Activated T-helper 17 cell treated with anti-CD3 and anti-CD28 coated beads, Interleukin-2, amount 50 U/mL, for 72 hours (primary cell): ENCODE measurements at places on chromosomes 1 and 21.

DNA sequence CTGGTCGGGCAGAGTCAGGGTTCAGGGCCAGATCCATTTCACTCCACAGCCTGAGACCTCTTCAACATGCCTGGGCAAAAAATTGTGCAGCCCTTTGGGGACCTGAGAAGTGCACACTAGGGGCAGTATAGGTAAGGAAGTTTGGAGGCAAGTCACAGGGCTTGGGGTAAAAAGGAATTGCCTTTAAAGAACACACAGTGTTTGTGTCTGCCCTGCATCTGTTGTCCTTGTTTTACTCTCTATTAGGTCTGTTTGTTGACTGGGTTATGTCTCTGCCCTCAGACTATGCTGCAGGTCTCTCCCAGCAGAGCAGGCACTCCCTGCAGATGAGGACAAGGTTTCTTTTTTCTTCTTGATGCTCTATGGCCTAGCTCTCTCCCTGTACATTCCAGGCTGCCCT is 22.0 kb downstream of the LDLRAD2 start:
- no peak overlapping the region for H3K27ac ChIP-seq
- no peak for ATAC-seq
- H3K4me1 ChIP-seq = no peaks in the 10 kb centered on the region
- no peaks in the 10 kb centered on the region for H3K27me3 ChIP-seq
- H3K36me3 ChIP-seq = peaks cover 4% of the 10 kb centered on the region

DNA sequence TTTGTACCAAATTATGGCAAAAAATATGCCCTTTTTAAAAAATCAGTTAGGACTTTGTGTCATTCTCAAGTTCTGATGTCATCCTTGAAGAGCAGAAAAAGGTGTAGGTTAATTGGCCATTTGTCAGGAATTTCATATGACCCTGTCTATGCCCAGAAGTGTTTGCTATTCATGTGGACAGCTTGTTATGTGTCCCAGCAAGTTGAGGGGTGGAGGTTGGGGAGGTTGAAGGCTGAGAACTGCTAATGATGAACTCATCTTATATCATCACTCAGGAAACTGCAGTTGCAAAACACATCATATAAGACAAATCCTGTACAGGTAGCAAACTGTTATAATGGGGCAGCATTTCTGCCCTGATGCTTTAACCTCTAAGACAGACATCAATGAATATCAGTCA is 106.5 kb downstream of the PHTF1 start:
- no peaks in the 10 kb centered on the region for H3K4me1 ChIP-seq
- no peak overlapping the region for H3K27ac ChIP-seq
- no peak overlapping the region for H3K4me3 ChIP-seq
- ATAC-seq = no peak
- no peaks in the 10 kb centered on the region for H3K36me3 ChIP-seq
- no peaks in the 10 kb centered on the region for H3K27me3 ChIP-seq

DNA sequence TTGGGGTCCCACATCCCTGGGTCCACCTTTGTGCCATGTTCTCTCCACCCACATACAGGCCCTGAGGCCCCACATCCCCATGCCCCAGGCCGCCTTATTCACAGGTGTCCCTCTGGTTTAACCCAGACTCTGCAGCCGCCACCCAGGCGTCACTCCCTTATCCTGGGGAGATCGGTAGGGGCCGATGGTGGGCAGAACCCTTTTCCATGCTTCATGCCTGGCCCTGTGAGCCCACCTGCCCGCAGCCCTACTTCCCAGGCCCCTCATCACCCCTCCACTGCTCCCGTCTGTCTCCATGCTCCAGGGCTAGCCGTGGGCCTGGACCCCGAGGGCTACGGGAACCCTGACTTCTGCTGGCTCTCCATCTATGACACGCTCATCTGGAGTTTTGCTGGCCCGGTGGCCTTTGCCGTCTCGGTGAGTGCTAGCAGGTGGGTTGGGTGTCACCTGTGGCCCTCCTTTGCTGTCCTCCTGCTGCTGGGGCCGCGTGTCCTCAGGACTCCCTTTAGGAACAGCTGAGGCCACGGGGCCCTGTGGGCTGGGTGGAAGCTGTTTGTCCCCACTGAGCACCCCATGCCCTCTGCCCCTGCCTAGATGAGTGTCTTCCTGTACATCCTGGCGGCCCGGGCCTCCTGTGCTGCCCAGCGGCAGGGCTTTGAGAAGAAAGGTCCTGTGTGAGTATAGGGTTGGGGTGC is 12.2 kb downstream of the PSRC1 start:
- H3K27ac ChIP-seq = no peak overlapping the region
- H3K36me3 ChIP-seq = no peaks in the 10 kb centered on the region
- H3K27me3 ChIP-seq = no peaks in the 10 kb centered on the region
- no peak overlapping the region for H3K4me3 ChIP-seq
- ATAC-seq = no peak
- H3K4me1 ChIP-seq = no peaks in the 10 kb centered on the region

DNA sequence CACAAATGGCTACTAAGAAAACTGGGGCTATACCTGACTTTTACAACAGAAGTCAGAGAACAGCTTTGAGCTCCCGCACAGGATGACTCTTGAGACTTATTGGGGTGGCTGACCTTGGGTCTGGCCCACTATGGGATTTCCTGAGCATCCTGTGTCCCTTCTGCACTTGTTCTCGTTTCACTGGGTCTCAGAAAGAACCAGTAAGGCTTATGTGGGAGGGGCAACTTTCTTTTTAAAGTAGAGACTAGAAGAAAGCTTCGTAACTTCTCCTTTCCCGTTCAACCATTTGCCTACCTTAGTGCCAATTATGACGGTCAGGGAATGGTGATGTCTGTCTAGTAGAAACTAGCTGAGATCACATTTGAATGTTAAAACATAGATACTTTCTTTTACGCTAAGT is 59.5 kb upstream of the C1orf105 start:
- peaks cover 11% of the 10 kb centered on the region for H3K4me1 ChIP-seq
- H3K27ac ChIP-seq = no peak overlapping the region
- no peak overlapping the region for H3K4me3 ChIP-seq
- H3K27me3 ChIP-seq = no peaks in the 10 kb centered on the region
- H3K36me3 ChIP-seq = no peaks in the 10 kb centered on the region

GRCh38 chr1:20158358-20159070 is 19.4 kb downstream of the PLA2G2F start:
- H3K27me3 ChIP-seq = no peaks in the 10 kb centered on the region
- no peak overlapping the region for H3K4me3 ChIP-seq
- no peaks in the 10 kb centered on the region for H3K36me3 ChIP-seq
- H3K4me1 ChIP-seq = no peaks in the 10 kb centered on the region
- ATAC-seq = no peak

GRCh38 chr1:175221557-175222175 is 29.1 kb upstream of the KIAA0040 start:
- no peak for ATAC-seq
- no peak overlapping the region for H3K27ac ChIP-seq
- no peaks in the 10 kb centered on the region for H3K36me3 ChIP-seq
- H3K4me3 ChIP-seq = no peak overlapping the region

DNA sequence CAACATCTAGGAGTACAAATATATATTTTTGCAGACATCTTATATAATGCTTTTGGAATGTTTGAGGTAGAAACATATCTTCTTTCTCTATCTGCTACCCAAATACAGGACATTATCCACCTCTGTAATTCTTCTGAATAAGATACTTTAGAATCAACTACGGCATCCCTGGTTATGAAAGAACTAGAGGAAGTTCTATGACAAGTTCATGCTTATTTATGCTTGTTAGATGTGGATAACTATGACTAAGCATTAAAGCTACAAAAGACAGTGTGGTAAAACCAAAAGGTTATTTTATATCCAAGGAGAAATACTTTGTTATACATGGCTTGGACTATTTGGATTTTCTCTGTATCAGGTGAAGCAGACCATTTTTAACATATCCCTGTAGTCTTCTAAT is 894.0 kb downstream of the KCNT2 start:
- H3K27ac ChIP-seq = no peak overlapping the region
- H3K4me3 ChIP-seq = no peak overlapping the region
- ATAC-seq = no peak
- H3K36me3 ChIP-seq = no peaks in the 10 kb centered on the region
- no peaks in the 10 kb centered on the region for H3K27me3 ChIP-seq

DNA sequence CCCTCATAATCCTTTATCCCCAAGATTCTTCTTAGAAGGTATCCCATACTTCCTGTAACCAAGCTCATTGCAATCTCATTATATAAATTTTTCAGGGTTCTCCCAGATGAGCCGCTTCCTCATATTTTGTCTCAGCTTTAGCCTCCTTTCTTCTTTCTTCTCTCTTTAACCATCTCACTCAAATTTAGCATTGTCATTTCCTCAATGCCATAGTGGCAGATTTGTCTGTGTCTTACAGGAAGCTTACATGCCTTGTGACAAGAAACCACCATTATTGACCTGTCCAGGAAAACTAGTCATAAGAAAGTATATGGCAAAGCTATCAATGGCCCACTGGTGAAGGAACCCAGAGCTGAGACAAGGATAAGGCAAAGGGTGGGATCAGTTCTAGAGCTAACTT is 6.0 kb upstream of the FCRL2 start:
- peaks cover 19% of the 10 kb centered on the region for H3K27me3 ChIP-seq
- no peaks in the 10 kb centered on the region for H3K4me1 ChIP-seq
- no peak for ATAC-seq
- H3K36me3 ChIP-seq = no peaks in the 10 kb centered on the region
- no peak overlapping the region for H3K27ac ChIP-seq

DNA sequence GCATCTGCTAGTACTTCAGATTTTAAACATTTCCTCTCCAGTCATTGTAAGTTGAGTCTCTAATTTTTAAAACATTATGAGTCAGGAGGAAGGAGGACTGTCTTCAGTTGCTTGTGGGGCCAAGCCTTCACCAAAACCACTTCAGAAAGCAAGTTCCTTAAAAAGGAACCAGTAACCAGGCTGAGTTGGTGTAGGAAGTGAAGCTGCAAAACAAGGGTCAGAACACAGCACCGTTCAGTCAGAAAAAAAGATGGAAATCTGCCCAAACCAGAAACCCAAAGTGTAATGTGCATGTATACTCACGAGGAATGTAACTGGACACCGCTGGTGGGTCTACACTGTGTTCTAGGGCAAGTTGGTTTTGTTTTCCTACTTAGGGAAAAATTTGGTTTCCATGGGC is 402.1 kb downstream of the SETD4 start:
- H3K27me3 ChIP-seq = peaks cover 16% of the 10 kb centered on the region
- H3K36me3 ChIP-seq = no peaks in the 10 kb centered on the region
- no peak for ATAC-seq
- no peak overlapping the region for H3K4me3 ChIP-seq
- H3K4me1 ChIP-seq = no peaks in the 10 kb centered on the region
- H3K27ac ChIP-seq = no peak overlapping the region

- peaks cover 16% of the 10 kb centered on the region for H3K36me3 ChIP-seq
- no peak overlapping the region for H3K27ac ChIP-seq
- H3K4me1 ChIP-seq = no peaks in the 10 kb centered on the region
- ATAC-seq = no peak
- H3K27me3 ChIP-seq = no peaks in the 10 kb centered on the region
Measured at GRCh38 chr1:108130794-108131193, 69.3 kb downstream of the SLC25A24 start.

DNA sequence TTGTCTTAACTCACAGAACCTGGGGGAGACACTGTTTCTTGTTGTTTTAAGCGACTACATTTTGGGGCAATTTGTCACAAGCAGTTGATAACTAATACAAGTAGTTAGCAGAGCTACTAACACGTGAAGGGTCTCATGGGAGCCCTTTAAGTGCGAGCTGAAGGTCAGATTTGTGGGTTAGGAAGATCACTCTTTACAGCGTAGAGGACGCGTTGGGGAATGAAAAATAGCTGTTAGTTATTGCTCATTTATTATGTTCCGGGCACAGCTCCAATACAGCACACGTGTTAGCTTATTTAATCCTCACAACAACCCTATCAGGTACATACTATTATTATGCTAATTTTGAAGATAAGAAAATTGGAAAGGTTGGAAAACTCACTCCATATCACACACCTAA is 95.9 kb downstream of the ACTL8 start:
- no peak overlapping the region for H3K27ac ChIP-seq
- ATAC-seq = no peak
- H3K4me3 ChIP-seq = no peak overlapping the region
- no peaks in the 10 kb centered on the region for H3K4me1 ChIP-seq

GRCh38 chr1:109148987-109149561 is 35.2 kb downstream of the ELAPOR1 start:
- H3K36me3 ChIP-seq = no peaks in the 10 kb centered on the region
- H3K27ac ChIP-seq = no peak overlapping the region
- no peak overlapping the region for H3K4me3 ChIP-seq

DNA sequence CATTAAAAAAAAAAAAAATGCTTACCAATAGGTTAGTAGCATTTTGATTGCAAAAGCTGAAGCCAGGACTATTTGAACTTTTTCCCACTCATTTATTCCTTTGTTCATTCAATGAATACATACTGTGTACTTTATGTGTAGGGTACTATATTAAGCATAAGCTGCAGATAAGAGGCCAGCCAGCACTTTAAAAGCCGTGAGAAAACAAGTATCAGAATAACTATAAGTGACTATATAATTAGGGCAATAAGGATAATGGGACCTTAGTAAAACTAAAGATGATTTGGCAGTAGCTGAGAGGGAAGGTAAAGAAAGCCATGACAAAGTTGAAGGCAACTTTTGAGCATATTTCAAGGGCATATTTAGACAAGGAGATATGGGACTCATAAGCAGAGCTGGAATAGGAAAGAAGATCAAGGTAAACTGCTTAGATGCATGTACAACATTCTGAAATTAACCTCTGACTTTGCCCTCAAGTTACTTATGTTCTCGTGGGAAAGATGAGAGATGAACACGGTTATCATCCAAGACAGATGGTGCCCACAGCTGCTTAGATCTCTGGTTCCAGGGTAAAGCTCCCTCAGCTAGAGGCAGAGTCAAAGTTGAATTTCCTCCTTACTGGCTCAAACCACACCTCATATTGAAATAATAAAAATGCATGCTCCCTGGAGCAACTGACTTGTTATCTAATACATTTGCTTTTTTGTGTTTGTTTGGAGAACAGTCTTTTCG is 44.0 kb upstream of the FMO2 start:
- H3K4me3 ChIP-seq = no peak overlapping the region
- H3K4me1 ChIP-seq = no peaks in the 10 kb centered on the region
- peaks cover 36% of the 10 kb centered on the region for H3K27me3 ChIP-seq

DNA sequence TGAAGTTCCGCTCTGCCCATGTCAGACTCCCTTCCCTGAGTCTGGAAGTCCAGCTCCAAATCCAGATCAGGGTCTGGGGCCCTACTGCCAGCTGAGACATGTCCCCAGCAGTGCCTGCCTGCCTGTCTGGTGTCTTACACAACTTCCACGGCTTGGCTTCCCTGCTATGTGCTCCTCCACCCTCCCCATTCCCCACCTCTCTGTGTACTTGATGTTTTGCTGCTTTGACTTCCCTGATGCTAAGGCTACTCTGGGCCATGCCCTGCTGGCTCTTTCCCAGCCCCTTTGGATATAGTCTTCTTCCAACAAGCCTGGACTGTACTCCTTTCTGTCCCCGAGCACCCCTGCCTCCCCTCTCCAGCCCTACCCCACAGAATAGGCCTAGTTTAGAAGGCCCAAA is 7.3 kb downstream of the GJA5 start:
- H3K4me1 ChIP-seq = peaks cover 6% of the 10 kb centered on the region
- no peaks in the 10 kb centered on the region for H3K27me3 ChIP-seq
- no peaks in the 10 kb centered on the region for H3K36me3 ChIP-seq
- ATAC-seq = no peak
